ENCODE measurements at places on chromosomes 1 and 21.
A peak's percentile ranks its signal among the peaks of the same experiment; 100 is the strongest.

- no peak for DNase-seq
Observed at GRCh38 chr1:237219751-237220642, 178.0 kb downstream of the RYR2 start.

GRCh38 chr1:210857146-210857663 lies 276.7 kb downstream of the KCNH1 start:
- no peak for DNase-seq

- DNase-seq = no peak
Observed at GRCh38 chr1:196442366-196442765, 165.9 kb downstream of the KCNT2 start.

DNA sequence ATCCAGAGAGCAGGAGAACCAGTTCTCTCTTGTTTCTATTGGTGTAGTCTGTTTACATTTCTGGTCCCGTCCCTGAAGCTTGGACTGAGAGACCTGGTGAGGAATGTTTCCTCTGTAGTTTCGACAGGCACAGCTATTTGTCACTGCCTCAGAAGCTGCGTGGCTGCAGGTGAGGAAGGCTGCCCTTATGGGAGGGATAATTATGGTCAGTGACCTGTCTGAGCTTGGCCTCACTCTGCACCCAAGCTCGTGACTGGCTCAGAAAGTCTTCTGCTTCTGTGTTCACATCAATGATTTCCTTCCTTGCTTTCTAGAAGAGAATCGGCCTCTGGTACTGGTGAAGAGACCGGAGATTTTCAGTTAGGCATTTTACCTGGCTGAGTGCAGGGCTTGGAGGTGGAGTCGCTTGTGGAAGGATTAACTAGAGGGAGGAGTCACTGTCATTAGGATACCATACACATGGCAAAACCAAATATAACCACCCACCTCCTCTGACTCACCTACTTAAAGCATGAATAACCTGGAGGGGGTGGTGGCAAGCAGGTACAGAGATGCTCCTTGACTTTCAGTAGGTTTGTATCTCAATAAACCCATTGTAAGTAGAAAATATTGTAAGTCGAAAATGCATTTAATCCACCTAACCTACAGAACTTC lies 19.9 kb upstream of the WDR26 start:
- DNase-seq = no peak

DNA sequence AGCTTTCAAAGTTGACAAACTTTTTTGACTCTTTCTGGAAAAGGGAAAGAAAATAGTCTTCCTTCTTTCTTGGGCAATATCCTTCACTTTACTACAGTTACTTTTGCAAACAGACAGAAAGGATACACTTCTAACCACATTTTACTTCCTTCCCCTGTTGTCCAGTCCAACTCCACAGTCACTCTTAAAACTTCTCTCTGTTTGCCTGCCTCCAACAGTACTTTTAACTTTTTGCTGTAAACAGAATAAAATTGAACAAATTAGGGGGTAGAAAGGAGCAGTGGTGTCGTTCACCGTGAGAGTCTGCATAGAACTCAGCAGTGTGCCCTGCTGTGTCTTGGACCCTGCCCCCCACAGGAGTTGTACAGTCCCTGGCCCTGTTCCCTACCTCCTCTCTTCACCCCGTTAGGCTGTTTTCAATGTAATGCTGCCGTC lies 160.8 kb upstream of the SGIP1 start:
- DNase-seq = peak; percentile 50

DNA sequence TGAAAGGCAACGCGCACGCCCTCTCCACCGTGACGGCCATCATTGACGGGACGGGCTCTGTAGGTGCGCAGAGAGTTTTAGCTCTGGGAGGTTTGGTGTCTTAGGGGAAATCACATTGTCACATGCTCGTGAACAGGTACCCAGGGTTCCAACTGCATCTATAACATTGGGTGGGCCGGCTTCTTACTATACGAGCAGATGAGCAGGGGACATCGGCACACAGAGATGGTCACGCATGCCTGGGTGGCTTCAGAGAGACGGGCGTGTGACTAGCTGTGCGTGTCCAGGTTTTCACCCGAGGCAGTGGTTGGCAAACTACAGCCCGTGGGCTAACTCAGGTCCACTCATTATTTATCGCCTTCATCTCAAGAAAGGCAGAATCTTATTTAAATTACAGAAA lies 54.7 kb downstream of the SLC37A1 start:
- DNase-seq = no peak

- no peak for DNase-seq
Observed at GRCh38 chr1:205612556-205612955, 19.3 kb downstream of the ELK4 start.

- no peak for DNase-seq
Observed at GRCh38 chr1:235834620-235835019, 32.1 kb downstream of the LYST start.

- DNase-seq = no peak
Observed at GRCh38 chr1:38094711-38095290, 48.2 kb upstream of the POU3F1 start.

DNA sequence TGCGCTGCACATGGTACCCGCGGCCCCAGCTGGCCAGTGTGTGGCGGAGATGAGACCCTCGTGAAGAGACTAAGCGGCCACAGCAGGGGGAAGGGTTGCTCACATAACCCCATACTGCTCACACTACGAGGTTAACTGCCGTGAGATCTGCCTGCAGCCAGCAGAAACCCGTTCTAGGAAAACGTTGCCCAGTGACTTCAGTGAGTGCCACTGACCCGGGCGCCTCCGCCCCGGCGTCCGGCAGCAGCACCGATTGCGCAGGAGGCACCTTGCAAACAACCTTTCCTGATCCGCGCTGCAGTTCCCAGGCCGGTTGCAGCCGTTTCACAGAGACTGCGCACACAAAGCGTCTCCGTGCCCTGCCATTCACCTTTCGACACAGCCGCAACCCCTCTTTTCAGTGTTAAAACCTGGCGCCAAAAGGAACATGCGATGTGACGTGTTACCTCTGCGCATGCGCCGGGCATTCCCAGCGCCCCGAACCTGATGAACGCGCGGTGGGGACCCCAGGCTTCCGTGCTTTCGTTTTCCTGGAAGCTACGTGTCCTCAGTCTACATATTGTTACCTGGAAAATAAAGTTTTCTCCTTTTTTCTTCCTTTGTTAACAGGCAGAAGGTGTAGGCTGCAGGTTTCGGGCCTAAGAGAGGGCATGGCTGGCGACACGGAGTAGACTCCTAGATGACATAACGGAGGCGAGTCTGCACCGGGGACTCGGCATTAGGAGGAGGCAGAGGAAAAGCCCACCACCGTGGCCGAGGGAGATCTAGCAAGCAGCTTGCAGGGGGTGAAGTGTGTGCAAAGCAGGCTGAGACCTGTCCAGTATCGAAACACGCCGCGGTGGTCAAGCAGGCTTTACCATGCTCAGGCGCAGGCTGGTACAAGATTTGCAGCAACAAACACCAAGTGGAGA lies 8.9 kb downstream of the VPS26C start:
- peak; percentile 97 for DNase-seq

DNA sequence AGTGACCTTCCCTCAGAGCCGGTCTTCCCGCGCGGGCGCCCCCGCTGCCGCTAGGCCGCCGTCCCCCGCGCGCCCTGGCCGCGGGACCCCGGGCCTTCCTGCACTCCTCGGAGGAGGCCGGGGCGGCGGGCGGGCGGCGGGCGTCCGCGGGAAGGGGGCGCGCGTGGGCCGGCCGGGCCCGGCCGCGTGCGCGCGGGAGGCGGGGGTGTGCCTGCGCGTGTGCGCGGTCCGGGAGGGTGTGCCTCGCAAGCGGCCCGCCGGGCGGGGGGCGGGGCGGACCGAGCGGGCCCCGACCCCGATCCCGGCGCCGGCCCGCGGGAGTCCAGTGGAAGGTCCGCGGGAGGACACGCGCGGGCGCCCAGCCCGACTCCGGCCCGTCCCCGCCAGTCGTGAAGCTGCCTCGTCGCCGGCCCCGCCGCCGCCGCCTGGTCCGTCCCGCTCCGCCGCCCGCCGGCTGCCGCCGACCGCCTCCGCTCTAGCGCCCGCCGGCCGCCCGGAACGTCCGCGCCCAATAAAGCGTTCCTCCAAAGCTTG lies 438 bp downstream of the MRPS6 start:
- peak; percentile 52 for DNase-seq

DNA sequence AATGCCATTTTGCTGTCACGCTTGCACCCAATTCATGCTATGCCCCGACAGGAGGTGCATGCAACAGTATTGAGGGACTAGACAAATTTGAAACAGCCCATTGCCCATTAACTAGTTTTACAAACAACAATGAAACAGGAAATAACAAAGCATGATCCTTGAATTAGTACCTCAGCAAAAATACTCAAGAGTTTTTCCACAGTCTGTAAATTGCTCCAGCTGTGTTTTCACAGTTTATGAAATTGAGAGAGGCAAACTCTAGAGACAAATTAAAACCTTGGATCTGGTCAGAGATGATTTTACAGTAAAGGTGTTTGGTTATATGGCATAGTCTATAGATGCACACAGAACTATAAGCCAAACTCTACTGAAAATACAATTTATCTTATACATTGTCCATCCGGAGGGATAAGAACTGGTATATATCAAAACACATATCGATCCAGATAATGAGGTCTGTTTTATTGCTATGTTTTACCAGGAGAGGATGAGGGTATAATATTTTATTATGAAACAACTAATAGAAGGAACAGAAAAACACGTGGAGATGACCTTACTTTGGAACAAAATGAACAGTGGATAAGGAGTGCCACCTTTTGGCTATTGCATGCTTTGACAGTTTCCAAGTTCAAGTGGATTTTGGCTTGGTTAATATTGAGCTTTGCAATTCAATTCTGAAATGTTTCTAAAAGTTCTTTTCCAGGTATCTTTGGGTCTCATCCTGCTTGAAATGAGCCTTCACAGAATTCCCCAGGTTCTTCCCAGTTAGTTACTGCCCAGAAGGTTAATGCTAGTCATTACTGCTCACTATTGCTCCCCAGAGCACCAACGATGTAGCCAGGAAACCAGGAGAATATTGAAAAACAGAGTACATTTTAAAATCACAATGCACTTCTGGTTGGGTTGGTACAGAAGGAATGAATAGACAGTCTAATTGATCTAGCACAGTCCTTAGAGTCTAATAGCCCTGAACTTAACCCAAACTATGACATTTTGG lies 45.7 kb downstream of the ZC3H11B start:
- peak; percentile 72 for DNase-seq

- DNase-seq = no peak
Observed at GRCh38 chr21:41170859-41171609, 3.1 kb downstream of the BACE2 start.

DNA sequence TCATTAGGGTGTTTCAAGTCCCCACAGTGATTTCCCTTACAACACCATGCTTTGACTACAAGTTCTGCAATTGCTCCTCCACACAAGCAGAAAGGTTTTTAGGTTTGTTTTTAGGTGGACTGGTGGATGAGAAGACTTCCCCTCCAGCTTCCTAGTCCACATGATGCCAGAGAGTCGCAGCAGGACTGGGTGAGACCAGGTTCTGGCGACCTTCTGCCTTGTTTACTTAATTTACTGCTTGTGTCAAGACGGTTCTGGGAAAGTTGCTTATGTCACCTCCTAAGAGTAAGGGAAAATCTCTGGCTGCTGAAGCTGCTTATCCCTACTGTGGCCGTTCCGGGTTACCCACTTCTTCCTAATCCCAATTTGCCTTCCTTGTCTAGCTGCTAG lies 76.4 kb downstream of the GLUL start:
- no peak for DNase-seq

GRCh38 chr1:115347282-115347681 lies 9.2 kb upstream of the NGF start:
- DNase-seq = no peak

- DNase-seq = no peak
Observed at GRCh38 chr1:39082010-39082799, 56.1 kb downstream of the NDUFS5 start.

- peak; percentile 26 for DNase-seq
Observed at GRCh38 chr1:10387677-10388386, 11.0 kb upstream of the PGD start.

DNA sequence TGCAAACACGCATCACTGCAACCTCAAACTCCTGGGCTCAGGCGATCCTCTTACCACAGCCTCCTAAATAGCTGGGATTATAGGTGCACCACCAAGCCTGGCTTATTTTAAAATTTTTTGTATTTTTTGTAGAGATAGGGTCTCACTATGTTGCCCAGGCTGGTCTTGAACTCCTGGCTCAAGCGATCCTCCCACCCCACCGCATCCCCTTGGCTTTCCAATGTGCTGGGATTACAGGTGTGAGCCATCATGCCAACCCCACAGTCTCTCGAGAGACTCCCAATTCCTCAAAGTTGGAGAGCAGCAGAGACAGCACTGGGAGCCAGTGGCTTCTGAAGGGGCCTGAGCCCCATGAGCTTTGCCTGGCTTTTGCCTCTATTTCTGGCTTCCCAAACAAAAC lies 42.7 kb downstream of the PGBD5 start:
- DNase-seq = no peak

- DNase-seq = no peak
Observed at GRCh38 chr1:65896721-65897120, 104.0 kb downstream of the PDE4B start.

- DNase-seq = no peak
Observed at GRCh38 chr1:167420510-167420909, 97.8 kb downstream of the CD247 start.

GRCh38 chr1:23875382-23875781 lies 7.3 kb upstream of the FUCA1 start:
- no peak for DNase-seq

GRCh38 chr1:84027368-84027767 lies 28.4 kb upstream of the TTLL7 start:
- DNase-seq = no peak

DNA sequence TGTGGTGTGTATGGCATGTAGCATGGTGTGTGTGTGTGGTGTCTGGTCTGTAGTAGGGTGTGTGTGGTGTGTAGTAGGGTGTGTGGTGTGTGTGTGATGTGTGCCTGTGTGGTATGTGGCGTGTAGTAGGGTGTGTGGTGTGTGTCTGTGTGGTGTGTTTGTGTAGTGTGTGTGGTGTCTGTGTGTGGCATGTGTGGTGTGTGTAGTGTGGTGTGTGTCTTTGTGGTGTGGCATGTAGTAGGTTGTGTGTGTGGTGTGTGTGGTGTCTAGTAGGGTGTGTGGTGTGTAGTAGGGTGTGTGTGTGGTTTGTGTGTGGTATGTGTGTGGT lies 85.5 kb downstream of the SYT2 start:
- no peak for DNase-seq

DNA sequence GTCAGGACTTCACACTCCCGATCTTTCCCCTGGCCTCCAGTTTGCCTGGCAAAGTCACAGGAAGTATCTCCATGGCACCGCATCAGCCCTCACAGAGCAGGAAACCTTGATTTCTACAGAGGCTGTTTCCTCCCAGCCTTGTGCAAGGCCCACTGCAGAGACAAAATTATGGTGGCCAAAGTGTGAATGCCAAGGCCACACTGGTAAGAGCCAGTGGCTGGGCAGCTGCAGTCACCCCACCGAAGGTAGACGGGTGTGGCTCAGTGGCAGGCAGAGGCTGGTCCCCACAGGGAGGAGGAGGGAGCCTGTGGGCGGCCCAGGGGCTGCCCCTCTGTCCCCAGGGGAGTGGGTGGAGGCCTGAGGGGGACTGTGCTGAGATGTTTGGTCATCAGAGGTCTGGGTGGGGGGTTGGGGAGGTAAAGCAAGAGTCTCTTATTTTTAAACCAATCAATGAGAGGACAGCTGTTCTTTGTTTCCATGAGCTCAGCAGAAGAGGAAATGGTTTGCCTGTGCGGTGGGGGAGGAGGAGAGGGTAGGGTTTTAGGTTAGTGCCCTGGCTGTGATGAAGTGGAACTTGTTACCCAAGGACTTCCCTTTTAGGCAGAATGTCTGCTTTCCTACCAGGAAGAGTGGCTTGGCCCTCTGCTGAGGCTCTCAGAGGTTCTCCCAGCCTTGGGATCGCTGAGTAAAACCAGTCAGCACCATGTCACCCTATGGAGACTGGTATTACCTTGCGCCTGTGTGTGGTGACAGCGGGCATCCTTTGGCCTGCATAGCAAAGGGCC lies 18.0 kb upstream of the BTG2 start:
- DNase-seq = peak; percentile 97
